Right forelimb (tissue), 1 donor: ENCODE measurements at places on chromosomes 5 and 9.

DNA sequence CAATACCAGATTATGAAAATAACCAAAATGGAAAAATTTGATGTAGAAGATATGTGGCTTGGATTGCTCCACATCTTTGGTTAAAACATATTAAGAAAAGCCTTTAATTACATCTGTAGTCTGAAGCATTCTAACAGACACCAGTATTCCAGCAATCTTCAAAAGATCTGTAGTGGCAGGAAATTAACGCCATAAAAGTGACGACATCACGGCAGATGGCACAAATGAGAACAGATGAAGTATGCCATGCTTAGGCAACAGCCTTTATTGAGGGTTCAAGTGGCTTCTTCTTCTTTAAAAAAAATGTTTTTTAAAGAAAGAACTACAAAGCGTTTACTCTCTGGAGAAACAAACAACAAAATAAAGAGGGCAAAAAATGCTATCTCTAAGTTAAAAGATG is 164.2 kb downstream of the MEF2C start:
- DNase-seq, result no peak

- peak; percentile 78 for DNase-seq
These were observed 10.3 kb upstream of the ABL1 start for GRCh38 chr9:130824643-130825350.

DNA sequence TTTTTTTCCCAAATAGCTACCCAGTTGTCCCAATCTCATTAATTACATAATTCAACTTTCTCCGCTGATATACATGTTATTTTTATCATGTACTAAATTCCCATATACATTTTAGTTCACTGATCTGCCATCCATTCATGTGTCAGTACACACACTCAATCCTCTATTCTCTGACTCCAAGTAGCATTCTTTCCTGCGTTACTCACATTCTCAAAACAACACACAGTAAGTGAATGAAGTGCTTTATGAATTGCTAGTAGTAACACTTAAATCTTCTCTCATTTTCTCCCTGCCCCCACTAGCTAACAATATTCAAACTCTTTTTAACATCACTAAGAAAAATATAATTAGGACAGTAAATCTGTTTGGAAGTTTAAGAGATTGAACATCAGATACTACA is 8.9 kb downstream of the ZNF366 start:
- no peak for DNase-seq

DNA sequence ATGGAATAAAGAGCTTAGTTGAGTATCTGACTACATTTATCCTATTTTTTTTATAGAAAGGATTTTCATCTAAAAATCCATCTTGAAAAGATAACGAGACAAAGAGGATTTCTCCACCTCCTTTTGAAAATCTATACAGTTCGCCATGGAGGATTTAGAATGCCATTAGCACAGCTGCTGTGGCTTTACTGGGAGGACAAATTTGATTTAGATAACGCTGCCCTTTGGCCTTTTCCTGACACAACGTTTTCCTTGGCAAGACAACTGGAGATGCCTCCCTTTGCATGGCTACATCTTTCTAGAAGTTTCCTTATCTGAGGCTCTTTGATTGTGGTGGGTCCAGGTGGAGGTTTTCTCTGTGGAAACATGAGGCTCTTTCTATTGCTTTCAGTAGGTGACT is 146.7 kb upstream of the KLF9 start:
- no peak for DNase-seq

DNA sequence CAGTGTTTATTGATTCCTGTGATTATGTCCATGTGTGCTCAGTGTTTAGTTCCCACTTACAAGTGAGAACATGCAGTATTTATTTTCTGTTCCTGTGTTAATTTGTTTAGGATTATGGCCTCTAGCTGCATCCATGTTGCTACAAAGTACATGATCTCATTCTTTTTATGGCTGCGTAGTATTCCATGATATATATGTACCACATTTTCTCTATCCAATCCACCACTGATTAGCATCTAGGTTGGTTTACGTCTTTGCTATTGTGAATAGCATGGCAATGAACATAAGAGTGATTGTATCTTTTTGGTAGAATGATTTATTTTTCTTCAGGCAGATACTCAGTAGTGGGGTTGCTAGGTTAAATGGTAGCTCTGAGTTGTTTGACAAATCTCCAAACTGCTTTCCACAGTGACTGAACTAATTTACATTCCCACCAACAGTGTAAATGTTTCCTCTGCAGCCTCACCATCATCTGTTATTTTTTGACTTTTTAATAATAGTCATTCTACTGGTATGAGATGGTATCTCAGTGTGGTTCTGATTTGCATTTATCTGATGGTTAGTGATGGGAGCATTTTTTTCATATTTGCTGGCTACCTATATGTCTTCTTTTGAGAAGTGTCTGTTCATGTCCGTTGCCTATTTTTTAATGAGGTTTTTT is 47.5 kb upstream of the ELL2 start:
- no peak for DNase-seq

DNA sequence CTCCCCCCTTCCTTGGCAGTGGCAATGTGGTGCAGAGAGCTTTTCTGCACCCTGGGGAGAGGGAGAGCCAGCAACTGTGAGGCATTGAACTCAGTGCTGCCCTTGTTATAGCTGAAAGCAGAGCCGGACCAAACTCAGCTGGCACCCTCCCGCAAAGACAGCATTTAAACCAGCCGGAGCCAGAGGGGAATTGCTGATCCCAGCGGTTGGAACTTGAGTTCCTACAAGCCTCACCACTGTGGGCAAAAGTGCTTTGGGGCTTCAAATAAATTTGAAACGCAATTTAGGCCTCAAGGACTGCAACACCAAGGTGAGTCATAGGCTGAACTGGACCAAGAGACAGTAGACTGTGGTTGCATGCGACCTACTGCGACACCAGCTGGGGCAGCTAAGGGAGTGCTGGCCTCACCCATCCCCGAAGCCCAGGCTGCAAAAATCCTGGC is 207.6 kb upstream of the CDKN2B start:
- DNase-seq, result no peak

GRCh38 chr5:175710326-175710725 is 52.5 kb downstream of the HRH2 start:
- DNase-seq, result no peak

DNA sequence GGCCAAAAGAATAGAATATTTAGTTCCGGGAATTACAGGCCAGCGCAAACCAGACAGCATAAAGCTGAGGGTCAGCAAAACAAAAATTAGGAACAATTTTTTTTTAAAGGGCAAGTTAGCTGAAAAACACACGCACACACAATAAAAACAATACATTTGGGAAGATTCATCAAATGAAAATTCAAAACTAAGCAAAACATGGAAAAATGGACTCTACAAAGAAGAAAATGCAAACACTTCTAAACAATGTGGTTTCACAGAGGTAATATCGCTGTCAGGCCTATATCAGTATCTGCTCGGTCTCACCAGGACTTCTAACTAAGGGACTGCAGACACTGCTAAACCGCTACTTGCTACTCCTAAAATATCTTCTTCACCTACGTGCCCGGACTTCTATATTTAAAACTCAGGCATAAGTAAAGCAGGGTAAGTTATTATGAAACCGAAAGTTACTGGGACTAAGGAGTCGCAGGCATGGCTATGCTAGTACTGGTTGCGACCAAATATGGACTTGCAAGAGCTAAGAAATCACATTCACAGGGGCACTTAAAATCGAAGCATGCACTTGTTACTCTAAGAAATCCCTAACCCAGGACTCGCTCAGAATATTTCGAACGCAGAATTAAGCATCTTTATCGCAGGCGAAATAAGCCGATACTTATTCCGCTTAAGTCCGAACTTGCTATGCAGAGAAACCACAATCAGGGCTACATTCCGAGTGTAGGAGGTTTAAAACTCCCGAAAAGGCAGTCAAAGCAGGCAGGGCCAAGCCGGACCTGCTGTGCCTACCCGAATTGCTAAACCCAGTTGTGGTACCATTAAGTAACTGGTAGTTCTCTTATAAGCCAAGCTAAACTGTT is 2.3 kb downstream of the ANXA2R start:
- DNase-seq, result no peak

DNA sequence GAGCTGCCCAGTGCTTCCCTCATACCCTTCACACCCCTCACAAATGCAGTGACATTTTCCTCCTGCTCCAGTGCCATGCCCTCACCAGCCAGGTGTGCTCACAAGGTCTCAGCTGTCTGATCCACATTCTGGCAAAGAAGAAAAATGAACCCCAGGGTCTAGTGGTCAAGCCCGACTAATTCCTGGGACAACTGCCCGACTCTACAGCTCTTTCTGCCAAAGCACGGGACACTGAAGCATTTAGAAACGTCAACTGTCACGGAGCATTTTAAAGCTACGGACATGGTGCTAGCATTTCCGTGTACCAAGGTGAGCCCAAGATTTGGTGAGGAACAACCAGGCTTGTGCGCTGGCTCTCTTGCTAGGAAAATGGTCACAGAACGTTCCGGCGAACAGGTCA is 56.8 kb upstream of the PHYKPL start:
- no peak for DNase-seq

DNA sequence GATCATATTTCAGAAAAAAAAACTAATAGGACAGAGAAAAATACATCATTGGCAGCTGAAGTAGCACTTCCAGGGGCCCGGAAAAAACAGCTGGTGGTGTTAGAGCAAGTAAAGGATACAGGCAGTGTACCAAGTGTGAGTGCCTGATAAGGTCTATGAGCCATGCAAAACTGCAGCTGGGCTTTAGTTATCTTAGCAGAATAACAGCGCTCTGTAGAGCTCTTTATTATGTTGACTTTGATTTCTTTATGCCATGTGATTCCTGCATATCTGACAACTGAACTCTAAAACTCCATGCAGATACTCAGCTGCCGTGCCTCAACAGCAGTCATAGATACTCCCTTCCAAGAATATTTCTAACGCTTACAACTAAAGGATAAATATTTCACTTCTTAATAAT is 119.5 kb downstream of the CAAP1 start:
- no peak for DNase-seq
